ENCODE measurements at places on chromosomes 12 and 14. TPM values are rescaled to one million over a fixed set of nuclear protein-coding genes. Genes with fewer than 3 reads are reported as not detected.

DNA sequence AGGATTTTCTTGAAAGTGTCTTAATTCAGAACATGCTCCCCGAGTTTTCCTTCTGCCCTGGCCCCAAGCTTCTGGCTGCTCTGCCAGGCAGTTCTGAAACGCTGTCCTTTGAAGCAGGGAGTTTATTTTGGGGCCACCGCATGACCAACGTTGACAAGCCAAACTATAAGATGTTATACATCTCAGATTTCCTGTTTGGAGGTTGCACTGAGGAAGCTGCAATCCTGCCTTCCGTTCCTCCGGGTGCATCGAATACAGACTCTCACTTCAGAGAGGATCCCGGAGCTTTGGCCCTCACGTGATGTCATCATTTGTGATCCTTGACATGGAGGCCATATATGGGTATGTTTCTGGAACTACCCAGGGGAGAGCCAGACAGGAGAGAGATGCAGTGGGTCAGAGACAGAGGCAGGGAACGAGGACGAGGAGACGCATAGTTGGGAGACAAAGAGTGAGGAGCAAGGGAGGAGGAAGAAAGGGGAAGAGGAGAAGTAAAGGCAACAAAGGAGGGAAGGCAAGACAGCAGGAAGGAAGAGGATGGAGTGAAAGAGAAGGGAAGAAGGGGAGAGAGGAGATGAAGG, at the start of gene ASB2:
Gene ASB2 (minus strand): TSS at position 94 of the 581 bp plus-strand sequence. CDS start 12,031 bp downstream, outside the sequence.
- no peaks in the 10 kb centered on the region for H3K27me3 ChIP-seq
- H3K27ac ChIP-seq = peak within 1 kb of the TSS; percentile 90
- H3K36me3 ChIP-seq = no peaks in the 10 kb centered on the region
- DNase-seq = no peak

The RXYLT1 gene
- total RNA-seq = 18.5 TPM

DNA sequence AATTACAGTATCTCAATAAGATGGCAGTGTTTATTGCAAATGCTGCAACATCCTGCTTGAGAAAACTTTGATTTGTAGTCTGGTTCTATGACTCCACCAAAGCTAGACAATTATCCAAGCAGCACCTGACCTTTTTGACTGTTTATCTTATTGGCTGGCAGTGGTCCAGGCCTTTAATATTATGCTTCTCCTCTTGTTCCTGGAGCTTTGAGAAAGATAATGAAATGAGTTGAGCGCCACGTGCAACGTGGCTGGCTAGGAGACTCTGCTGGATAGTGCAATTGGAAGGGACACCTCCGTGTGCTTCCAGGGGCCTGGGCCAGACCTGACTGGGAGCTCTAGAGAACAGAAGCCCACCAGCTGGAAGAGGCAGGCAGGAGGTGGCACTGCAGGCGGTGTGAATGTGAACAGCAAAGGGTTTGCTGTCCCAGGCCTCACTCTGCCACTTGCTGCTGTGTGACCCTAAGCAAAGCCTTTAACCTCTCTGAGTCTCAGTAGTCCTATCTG, 349.3 kb downstream of the CACNA1C start:
- DNase-seq = no peak
- no peak overlapping the region for H3K4me3 ChIP-seq
- peaks cover 6% of the 10 kb centered on the region for H3K4me1 ChIP-seq
- H3K27ac ChIP-seq = no peak overlapping the region
- H3K36me3 ChIP-seq = no peaks in the 10 kb centered on the region

DNA sequence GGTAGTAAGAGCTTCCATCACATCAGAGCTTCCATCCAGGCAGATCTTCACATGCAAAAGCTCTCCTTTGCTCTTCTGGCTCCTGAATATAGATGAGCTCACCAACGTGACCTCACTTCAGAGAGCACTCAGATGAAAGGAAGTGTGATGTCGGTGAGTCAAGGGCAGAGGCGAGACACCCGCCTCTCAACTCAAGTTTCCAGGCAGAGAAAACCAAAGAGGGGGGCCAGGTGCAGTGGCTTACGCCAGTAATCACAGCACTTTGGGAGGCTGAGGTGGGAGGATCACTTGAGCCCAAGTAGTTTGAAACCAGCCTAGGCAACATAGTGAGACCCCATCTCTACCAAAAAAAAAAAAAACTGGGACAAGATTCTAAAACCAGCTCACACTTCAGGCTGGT, 126.9 kb downstream of the DUSP6 start:
- H3K4me1 ChIP-seq = no peaks in the 10 kb centered on the region

- H3K4me3 ChIP-seq = no peak overlapping the region
- no peaks in the 10 kb centered on the region for H3K36me3 ChIP-seq
- no peak overlapping the region for H3K27ac ChIP-seq
- H3K27me3 ChIP-seq = no peaks in the 10 kb centered on the region
- DNase-seq = no peak
- H3K4me1 ChIP-seq = no peaks in the 10 kb centered on the region
These were observed 300.1 kb upstream of the STXBP6 start for GRCh38 chr14:25350021-25350420.

The C12orf56 gene
- total RNA-seq = not detected

The ADAMTS20 gene
- total RNA-seq = not detected

GRCh38 chr14:75476274-75476995, 45.8 kb upstream of the BATF start:
- no peak overlapping the region for H3K4me3 ChIP-seq
- no peak for DNase-seq
- H3K27me3 ChIP-seq = no peaks in the 10 kb centered on the region
- peaks cover 10% of the 10 kb centered on the region for H3K36me3 ChIP-seq

The PTHLH gene
- 8.1 TPM for total RNA-seq

The OR10P1 gene
- not detected for total RNA-seq

The MARCHF9 gene
- total RNA-seq = 8.8 TPM

- no peak for DNase-seq
- no peak overlapping the region for H3K4me3 ChIP-seq
- peaks cover 4% of the 10 kb centered on the region for H3K36me3 ChIP-seq
- peaks cover 38% of the 10 kb centered on the region for H3K4me1 ChIP-seq
- peak overlapping the region; percentile 50 for H3K27ac ChIP-seq
These were observed 6.7 kb downstream of the CFL2 start for GRCh38 chr14:34707722-34708121.

DNA sequence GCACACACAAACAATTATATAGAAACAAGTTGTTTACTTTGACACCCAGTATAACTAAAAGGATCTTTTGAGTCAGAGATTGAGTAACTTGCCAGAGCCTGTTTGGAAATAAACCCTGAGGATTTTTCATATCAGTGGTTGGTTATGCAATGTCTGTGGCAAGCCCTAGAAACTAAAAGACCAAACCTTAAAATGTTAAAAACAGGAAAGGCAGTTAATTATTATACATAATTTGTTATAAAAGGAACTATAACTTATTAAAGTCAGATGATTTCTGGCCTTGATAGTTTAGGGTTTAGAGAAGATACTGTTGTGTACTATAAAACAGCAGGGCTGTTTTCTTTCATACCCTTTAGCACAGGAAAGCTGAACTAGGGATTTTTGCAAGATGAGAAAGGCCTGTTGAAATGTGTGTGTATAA, 44.1 kb downstream of the PSEN1 start:
- peaks cover 6% of the 10 kb centered on the region for H3K36me3 ChIP-seq
- H3K27me3 ChIP-seq = no peaks in the 10 kb centered on the region
- H3K4me3 ChIP-seq = no peak overlapping the region
- DNase-seq = no peak
- H3K27ac ChIP-seq = no peak overlapping the region
- H3K4me1 ChIP-seq = no peaks in the 10 kb centered on the region

The SLC5A8 gene
- total RNA-seq = not detected

The DHRS4L2 gene
- total RNA-seq = 5.5 TPM

GRCh38 chr12:105575235-105575634, 244.7 kb downstream of the C12orf75 start:
- H3K27ac ChIP-seq = no peak overlapping the region
- DNase-seq = no peak
- no peaks in the 10 kb centered on the region for H3K27me3 ChIP-seq
- no peak overlapping the region for H3K4me3 ChIP-seq
- no peaks in the 10 kb centered on the region for H3K4me1 ChIP-seq
- no peaks in the 10 kb centered on the region for H3K36me3 ChIP-seq

- H3K4me3 ChIP-seq = no peak overlapping the region
- no peak for DNase-seq
- no peak overlapping the region for H3K27ac ChIP-seq
- no peaks in the 10 kb centered on the region for H3K4me1 ChIP-seq
- H3K27me3 ChIP-seq = no peaks in the 10 kb centered on the region
These were observed 3.1 kb downstream of the FAM222A start for GRCh38 chr12:109716512-109717389.

GRCh38 chr14:77752266-77752665, 8.7 kb downstream of the SNW1 start:
- H3K27me3 ChIP-seq = no peaks in the 10 kb centered on the region
- H3K4me3 ChIP-seq = no peak overlapping the region
- H3K4me1 ChIP-seq = peaks cover 4% of the 10 kb centered on the region
- no peak for DNase-seq
- H3K36me3 ChIP-seq = peaks cover 35% of the 10 kb centered on the region

The HRK gene
- not detected for total RNA-seq

GRCh38 chr14:68139431-68140075, 320.0 kb downstream of the RAD51B start:
- H3K4me1 ChIP-seq = peaks cover 67% of the 10 kb centered on the region
- no peaks in the 10 kb centered on the region for H3K36me3 ChIP-seq
- no peak overlapping the region for H3K4me3 ChIP-seq

The TMEM63C gene
- total RNA-seq = under 0.01 TPM

- no peaks in the 10 kb centered on the region for H3K27me3 ChIP-seq
- no peak overlapping the region for H3K27ac ChIP-seq
- peaks cover 12% of the 10 kb centered on the region for H3K4me1 ChIP-seq
- no peak overlapping the region for H3K4me3 ChIP-seq
These were observed 55.8 kb upstream of the ARHGAP5 start for GRCh38 chr14:32021341-32021740.

The C14orf132 gene
- 23.0 TPM for total RNA-seq

DNA sequence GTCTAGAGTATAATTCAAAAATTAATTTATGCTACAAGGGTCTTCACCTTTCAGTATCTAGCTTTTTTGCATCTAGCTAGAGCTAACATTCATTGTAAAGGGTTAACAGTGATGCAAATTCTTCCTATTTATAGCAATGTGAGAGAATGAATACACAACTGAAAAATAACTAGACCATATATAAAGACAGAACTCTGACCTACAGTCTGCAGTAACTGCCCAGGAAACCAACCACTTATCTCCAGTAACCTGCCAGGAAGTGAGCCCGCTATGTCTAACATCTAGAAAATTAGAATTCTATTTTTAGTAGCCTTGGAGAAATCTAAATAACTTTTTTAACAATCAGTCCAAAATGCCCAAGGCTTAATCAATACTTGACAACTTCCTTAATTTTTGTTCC, 1021.9 kb downstream of the LRFN5 start:
- no peaks in the 10 kb centered on the region for H3K4me1 ChIP-seq
- no peaks in the 10 kb centered on the region for H3K36me3 ChIP-seq
- H3K4me3 ChIP-seq = no peak overlapping the region

- H3K4me3 ChIP-seq = no peak overlapping the region
- H3K27me3 ChIP-seq = no peaks in the 10 kb centered on the region
- H3K36me3 ChIP-seq = peaks cover 18% of the 10 kb centered on the region
- H3K4me1 ChIP-seq = no peaks in the 10 kb centered on the region
- no peak for DNase-seq
These were observed 167.5 kb upstream of the FKBP4 start for GRCh38 chr12:2627076-2627834.

The DACT1 gene
- total RNA-seq = 50.9 TPM

The PZP gene
- total RNA-seq = not detected

DNA sequence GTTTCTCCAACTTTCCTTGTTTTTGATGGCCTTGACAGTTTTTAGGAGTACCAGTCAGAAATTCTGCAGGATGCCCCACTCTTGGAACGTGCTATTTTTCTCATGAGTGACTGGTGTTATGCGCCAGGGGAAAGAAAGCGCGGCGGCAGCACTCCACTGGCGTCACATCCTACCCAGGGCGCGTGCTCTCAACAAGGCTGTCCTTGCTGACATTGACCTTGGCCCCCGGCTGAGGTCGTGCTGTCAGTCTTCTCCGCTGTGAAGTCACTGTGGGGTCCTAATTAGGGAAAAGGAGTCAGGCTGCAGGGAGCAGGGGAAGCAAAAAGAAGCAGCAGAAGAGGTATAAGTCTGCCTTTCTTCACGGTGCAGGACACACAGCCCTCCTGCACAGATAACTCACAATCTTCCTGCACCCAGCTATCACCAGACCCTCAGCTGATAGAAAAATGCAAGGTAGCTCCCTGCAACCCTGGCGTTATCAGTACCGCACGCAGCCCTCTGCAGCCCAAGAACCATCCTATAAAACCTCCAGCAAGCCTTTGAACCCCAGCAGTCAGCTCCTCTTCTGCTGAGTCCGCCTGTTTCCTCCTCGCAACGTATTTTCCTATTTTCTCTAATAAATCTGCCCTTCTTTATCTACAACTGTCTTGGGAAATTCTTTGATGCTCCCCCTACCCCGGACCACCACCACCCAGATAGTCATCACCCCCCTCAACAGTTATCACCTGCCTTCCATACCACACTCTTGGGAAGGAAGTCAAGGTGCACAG, 48.0 kb upstream of the C14orf180 start:
- H3K36me3 ChIP-seq = no peaks in the 10 kb centered on the region
- no peaks in the 10 kb centered on the region for H3K4me1 ChIP-seq
- DNase-seq = no peak
- H3K4me3 ChIP-seq = no peak overlapping the region
- H3K27me3 ChIP-seq = no peaks in the 10 kb centered on the region
- no peak overlapping the region for H3K27ac ChIP-seq

- peaks cover 5% of the 10 kb centered on the region for H3K4me1 ChIP-seq
- no peak overlapping the region for H3K27ac ChIP-seq
- no peak for DNase-seq
These were observed 157.5 kb upstream of the HIF1A start for GRCh38 chr14:61537563-61538463.

GRCh38 chr14:35438910-35439713, 34.6 kb upstream of the NFKBIA start:
- no peak overlapping the region for H3K4me3 ChIP-seq
- no peaks in the 10 kb centered on the region for H3K4me1 ChIP-seq
- H3K27me3 ChIP-seq = no peaks in the 10 kb centered on the region
- no peak overlapping the region for H3K27ac ChIP-seq
- no peak for DNase-seq
- H3K36me3 ChIP-seq = no peaks in the 10 kb centered on the region

The GNB3 gene
- 9.3 TPM for total RNA-seq

DNA sequence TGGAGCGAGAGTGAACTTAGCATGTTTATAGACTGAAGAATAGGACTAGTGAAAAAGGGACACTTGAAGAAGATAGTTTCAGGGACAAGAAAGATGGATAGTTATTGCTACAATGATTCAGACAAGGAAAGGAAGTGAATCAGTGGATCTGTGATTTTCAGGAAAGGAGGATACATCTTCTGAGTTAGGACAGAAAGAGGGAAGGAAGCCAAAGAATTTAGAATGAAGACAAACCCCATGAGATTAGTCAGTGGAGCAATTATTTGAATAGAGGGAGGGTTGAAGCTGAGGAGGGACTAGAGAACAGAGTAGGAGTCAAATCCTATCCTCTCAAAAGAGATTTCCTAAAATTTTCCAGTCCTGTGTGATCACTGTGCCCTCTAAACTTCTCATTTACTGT, 282.7 kb downstream of the AKAP6 start:
- H3K27ac ChIP-seq = no peak overlapping the region
- H3K27me3 ChIP-seq = no peaks in the 10 kb centered on the region
- no peak overlapping the region for H3K4me3 ChIP-seq
- no peaks in the 10 kb centered on the region for H3K36me3 ChIP-seq
